ENCODE measurements at places on chromosomes 2 and 18. TPM values are rescaled to one million over a fixed set of nuclear protein-coding genes. Genes with fewer than 3 reads are reported as not detected.

The ASAP2 gene
- 11.8 TPM for total RNA-seq

The CEBPZOS gene
- 4.6 TPM for total RNA-seq

The MC5R gene
- total RNA-seq = 0.54 TPM

The NT5DC4 gene
- not detected for total RNA-seq

The TSPYL6 gene
- not detected for total RNA-seq

The ADGRF3 gene
- total RNA-seq = 0.27 TPM

The PAX8 gene
- 0.11 TPM for total RNA-seq

The EFEMP1 gene
- total RNA-seq = 4.0 TPM

The ASIC4 gene
- 0.16 TPM for total RNA-seq

- H3K27me3 ChIP-seq = peaks cover 100% of the 10 kb centered on the region
- no peaks in the 10 kb centered on the region for H3K4me1 ChIP-seq
- peak; percentile 93 for DNase-seq
- H3K36me3 ChIP-seq = no peaks in the 10 kb centered on the region
- no peak overlapping the region for H3K27ac ChIP-seq
Measured at GRCh38 chr2:45014016-45014702, 4.9 kb upstream of the SIX2 start.

- no peak for DNase-seq
- H3K27ac ChIP-seq = no peak overlapping the region
- no peaks in the 10 kb centered on the region for H3K27me3 ChIP-seq
- H3K4me3 ChIP-seq = no peak overlapping the region
- H3K4me1 ChIP-seq = no peaks in the 10 kb centered on the region
Measured at GRCh38 chr2:225748609-225749008, 349.1 kb downstream of the NYAP2 start.

- no peaks in the 10 kb centered on the region for H3K36me3 ChIP-seq
- no peak for DNase-seq
- no peak overlapping the region for H3K27ac ChIP-seq
- no peaks in the 10 kb centered on the region for H3K4me1 ChIP-seq
Measured at GRCh38 chr2:37809931-37810570, 115.0 kb upstream of the RMDN2 start.

- no peak for DNase-seq
- no peak overlapping the region for H3K4me3 ChIP-seq
- no peak overlapping the region for H3K27ac ChIP-seq
- no peaks in the 10 kb centered on the region for H3K36me3 ChIP-seq
- no peaks in the 10 kb centered on the region for H3K27me3 ChIP-seq
Measured at GRCh38 chr2:162012565-162013058, 61.4 kb downstream of the DPP4 start.

- no peak overlapping the region for H3K27ac ChIP-seq
- H3K27me3 ChIP-seq = peaks cover 28% of the 10 kb centered on the region
- no peaks in the 10 kb centered on the region for H3K36me3 ChIP-seq
- DNase-seq = no peak
- peaks cover 4% of the 10 kb centered on the region for H3K4me1 ChIP-seq
Measured at GRCh38 chr2:167335541-167335992, 447.3 kb downstream of the XIRP2 start.

- DNase-seq = peak; percentile 84
- H3K27ac ChIP-seq = no peak overlapping the region
- H3K36me3 ChIP-seq = no peaks in the 10 kb centered on the region
- no peaks in the 10 kb centered on the region for H3K27me3 ChIP-seq
Measured at GRCh38 chr2:70570041-70570661, 16.5 kb upstream of the TGFA start.

DNA sequence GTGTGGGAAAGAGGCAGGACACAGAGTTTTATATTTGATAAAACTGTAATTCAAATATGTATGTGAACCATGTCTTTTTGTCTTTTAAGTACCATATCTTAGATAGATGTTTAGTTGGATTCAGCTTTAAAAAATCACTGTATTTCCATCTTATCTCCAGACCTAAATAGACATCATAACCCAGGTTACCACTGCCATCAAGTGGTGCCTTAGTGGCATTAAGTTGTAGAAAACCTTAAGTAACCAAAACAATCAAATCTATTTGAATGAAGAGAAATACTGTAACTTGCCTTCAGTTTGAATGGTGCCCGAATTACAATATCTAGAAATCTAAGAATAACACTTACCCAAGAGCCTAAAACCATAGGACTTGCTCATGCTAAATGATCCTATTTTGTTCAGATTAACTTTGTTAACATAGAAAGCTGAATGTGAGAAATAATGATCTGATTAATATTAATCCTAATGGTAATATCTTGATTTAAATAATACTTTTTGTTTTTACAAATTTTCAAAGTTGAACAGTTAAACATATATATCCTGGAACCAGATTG lies 92.5 kb upstream of the MAP2 start:
- peak; percentile 37 for DNase-seq
- no peaks in the 10 kb centered on the region for H3K27me3 ChIP-seq
- H3K27ac ChIP-seq = no peak overlapping the region

DNA sequence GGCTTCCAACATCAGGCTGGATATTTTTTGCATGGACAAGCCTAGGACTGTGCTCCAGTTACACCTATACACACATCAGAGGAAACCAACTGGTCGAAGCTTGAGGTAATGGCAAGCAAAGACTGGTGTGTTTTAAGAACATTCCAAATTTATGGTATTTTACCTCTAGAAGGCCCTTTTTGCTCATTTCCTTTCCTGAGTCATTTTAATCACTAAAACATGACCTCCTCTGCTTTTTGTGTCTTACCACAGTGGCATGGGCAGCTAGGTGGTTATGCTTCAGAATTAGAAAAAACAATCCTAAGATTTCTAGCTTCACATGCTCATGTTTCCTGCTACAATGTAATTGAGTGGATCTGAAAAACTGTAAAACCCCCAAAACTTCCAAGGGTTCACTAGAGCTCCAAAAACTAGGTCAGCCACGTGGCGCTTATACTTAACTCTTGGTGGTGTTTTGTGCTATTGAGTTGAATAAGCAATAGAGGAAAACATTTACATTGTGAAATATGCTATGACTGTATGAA lies 30.6 kb upstream of the CHRNA1 start:
- DNase-seq = no peak
- peaks cover 26% of the 10 kb centered on the region for H3K4me1 ChIP-seq
- no peak overlapping the region for H3K4me3 ChIP-seq
- H3K27ac ChIP-seq = no peak overlapping the region
- no peaks in the 10 kb centered on the region for H3K27me3 ChIP-seq
- H3K36me3 ChIP-seq = peaks cover 11% of the 10 kb centered on the region

GRCh38 chr2:45974762-45975408 lies 322.3 kb upstream of the EPAS1 start:
- no peak overlapping the region for H3K27ac ChIP-seq
- no peaks in the 10 kb centered on the region for H3K27me3 ChIP-seq
- H3K36me3 ChIP-seq = no peaks in the 10 kb centered on the region
- DNase-seq = no peak

- H3K4me1 ChIP-seq = peaks cover 12% of the 10 kb centered on the region
- H3K27ac ChIP-seq = no peak overlapping the region
- H3K27me3 ChIP-seq = peaks cover 99% of the 10 kb centered on the region
Measured at GRCh38 chr2:174331595-174332216, 3.0 kb upstream of the SP9 start.

- H3K36me3 ChIP-seq = no peaks in the 10 kb centered on the region
- DNase-seq = no peak
- peak overlapping the region; percentile 83 for H3K4me3 ChIP-seq
- peaks cover 26% of the 10 kb centered on the region for H3K27me3 ChIP-seq
Measured at GRCh38 chr2:160061944-160062291, 497 bp downstream of the PLA2R1 start.

- H3K27ac ChIP-seq = no peak overlapping the region
- H3K4me1 ChIP-seq = peaks cover 15% of the 10 kb centered on the region
- no peaks in the 10 kb centered on the region for H3K27me3 ChIP-seq
Measured at GRCh38 chr2:161371869-161372268, 44.2 kb upstream of the TBR1 start.

DNA sequence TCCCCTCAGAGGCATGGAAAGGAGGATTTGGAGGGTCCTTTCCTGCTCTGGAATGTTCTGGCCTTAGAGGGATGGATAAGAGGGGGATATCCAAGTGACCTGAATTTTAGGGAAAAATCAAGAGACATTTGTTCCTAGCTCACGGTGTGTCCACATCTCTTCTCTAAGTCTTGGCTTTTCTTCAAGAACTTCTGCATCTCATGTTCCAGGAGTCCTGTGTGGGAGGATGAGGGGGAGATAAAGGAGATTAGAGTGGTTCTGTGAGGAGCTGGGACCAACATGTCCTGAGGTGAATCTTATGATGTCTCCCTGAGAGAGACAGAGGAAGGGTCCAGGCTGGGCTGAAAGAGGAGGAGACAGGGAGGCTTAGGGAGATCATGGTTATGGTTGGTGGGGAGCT lies 11.7 kb downstream of the EMX1 start:
- H3K4me3 ChIP-seq = no peak overlapping the region
- peaks cover 100% of the 10 kb centered on the region for H3K27me3 ChIP-seq
- H3K4me1 ChIP-seq = no peaks in the 10 kb centered on the region
- DNase-seq = no peak
- no peak overlapping the region for H3K27ac ChIP-seq
- H3K36me3 ChIP-seq = no peaks in the 10 kb centered on the region

- DNase-seq = no peak
- H3K27ac ChIP-seq = no peak overlapping the region
- no peaks in the 10 kb centered on the region for H3K27me3 ChIP-seq
Measured at GRCh38 chr2:10549195-10549594, 101.1 kb upstream of the ODC1 start.

DNA sequence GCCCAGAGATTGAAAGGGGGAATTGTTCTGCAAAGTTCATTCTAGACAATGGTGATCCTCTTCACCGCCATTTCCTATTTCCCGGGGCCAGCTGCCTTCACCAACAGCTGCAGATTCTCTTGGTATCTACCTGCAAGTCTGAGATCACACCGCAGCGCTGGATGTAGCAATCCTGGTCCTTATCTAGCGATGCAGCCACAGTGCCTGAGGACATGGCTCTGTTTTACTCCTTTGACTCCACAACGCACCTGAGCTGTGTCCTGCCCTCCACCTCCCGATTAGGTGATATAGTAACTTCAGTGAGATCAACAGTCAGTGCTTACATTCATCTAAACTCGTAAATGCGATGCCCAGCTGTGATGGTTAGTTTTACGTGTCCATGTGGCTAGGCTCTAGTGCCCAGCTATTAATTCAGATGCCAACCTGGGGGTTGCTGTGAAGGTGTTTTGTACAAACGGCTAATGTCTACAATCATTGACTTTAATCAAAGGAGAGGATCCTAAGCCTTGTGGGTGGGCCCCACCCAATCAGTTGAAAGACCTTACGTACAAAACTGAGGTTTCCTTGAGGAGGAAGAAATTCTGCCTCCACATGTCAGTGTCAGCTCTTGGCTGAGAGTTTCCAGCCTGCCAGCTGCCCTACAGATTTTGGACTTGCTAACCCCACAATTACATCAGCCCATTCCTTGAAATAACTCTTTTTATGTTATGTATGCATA lies 189.8 kb downstream of the SH3BP4 start:
- H3K36me3 ChIP-seq = no peaks in the 10 kb centered on the region
- no peak overlapping the region for H3K4me3 ChIP-seq
- peaks cover 14% of the 10 kb centered on the region for H3K27me3 ChIP-seq
- DNase-seq = no peak
- no peak overlapping the region for H3K27ac ChIP-seq
- H3K4me1 ChIP-seq = peaks cover 5% of the 10 kb centered on the region

DNA sequence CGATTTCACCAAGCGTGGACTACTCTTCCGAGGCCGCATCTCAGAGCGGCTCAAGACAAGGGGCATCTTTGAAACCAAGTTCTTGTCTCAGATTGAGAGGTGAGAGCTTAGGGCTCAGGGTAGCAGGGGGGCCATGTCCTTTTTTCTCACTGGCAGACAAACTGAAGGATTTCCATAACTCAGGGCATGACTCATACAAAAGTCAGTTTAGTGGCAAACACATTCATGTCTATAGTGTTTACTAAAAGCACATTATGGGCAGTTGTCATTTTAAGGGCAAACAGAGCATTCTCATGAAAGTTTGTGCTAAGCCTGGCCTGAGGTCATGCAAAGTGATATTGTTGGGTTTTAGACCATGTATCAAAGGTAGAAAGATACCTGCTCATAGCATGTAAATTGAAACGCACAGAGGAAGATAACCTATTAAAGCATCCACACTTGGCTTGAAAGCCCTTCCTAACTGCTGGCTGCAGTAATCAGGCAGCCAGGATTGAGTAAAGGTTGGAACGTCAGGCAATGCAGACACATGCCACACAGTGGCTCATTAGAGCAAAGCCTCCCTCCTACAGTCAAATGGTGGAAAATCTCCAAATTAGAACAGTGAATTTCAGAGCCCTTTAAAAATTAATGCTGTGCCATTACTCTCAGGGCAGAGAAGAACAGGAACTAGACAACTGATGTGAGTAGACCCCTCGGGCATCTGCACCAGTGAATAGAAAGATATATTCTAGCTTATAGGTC lies 54.2 kb downstream of the HK2 start:
- no peaks in the 10 kb centered on the region for H3K4me1 ChIP-seq
- no peaks in the 10 kb centered on the region for H3K27me3 ChIP-seq
- H3K4me3 ChIP-seq = no peak overlapping the region
- no peak overlapping the region for H3K27ac ChIP-seq

GRCh38 chr18:79533146-79533545 lies 137.4 kb downstream of the NFATC1 start:
- H3K27ac ChIP-seq = no peak overlapping the region
- DNase-seq = no peak
- H3K4me3 ChIP-seq = no peak overlapping the region
- peaks cover 6% of the 10 kb centered on the region for H3K36me3 ChIP-seq
- H3K27me3 ChIP-seq = no peaks in the 10 kb centered on the region

DNA sequence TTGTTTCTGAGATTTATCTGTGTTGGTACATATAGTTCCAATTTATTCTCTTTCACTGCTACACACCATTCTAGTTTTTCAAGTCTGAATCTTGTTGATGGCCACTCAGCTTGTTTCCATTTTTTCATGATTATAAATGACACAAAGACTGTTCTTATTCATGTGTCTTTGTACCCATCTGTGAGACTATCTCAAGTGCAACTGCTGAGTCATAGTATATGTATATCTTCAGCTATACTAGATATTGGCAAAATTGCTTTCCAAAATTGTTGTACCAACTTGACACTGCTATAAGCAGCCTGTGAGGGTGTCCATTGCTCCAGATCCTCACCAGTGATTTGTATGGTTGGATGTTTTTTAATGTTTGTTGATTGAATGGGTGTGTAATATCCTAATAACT lies 37.2 kb upstream of the RTN4 start:
- no peaks in the 10 kb centered on the region for H3K36me3 ChIP-seq
- no peak for DNase-seq
- no peak overlapping the region for H3K27ac ChIP-seq
- no peak overlapping the region for H3K4me3 ChIP-seq

- H3K36me3 ChIP-seq = no peaks in the 10 kb centered on the region
- DNase-seq = no peak
- H3K27ac ChIP-seq = no peak overlapping the region
- no peaks in the 10 kb centered on the region for H3K4me1 ChIP-seq
- H3K4me3 ChIP-seq = no peak overlapping the region
Measured at GRCh38 chr2:24891201-24891600, 28.8 kb downstream of the ADCY3 start.

GRCh38 chr2:88596141-88596830 lies 31.0 kb downstream of the EIF2AK3 start:
- no peak overlapping the region for H3K27ac ChIP-seq
- no peak overlapping the region for H3K4me3 ChIP-seq
- peaks cover 18% of the 10 kb centered on the region for H3K27me3 ChIP-seq
- peaks cover 32% of the 10 kb centered on the region for H3K36me3 ChIP-seq
- H3K4me1 ChIP-seq = no peaks in the 10 kb centered on the region
- peak; percentile 72 for DNase-seq

- H3K36me3 ChIP-seq = no peaks in the 10 kb centered on the region
- H3K4me3 ChIP-seq = no peak overlapping the region
- no peak for DNase-seq
- no peaks in the 10 kb centered on the region for H3K27me3 ChIP-seq
Measured at GRCh38 chr2:114935031-114935430, 492.6 kb downstream of the DPP10 start.

Data from endodermal cell (in vitro differentiated cells).